Chondrocyte (in vitro differentiated cells): ENCODE measurements at places on chromosomes 2 and 18. TPM values are rescaled to one million over a fixed set of nuclear protein-coding genes. Genes with fewer than 3 reads are reported as not detected.

DNA sequence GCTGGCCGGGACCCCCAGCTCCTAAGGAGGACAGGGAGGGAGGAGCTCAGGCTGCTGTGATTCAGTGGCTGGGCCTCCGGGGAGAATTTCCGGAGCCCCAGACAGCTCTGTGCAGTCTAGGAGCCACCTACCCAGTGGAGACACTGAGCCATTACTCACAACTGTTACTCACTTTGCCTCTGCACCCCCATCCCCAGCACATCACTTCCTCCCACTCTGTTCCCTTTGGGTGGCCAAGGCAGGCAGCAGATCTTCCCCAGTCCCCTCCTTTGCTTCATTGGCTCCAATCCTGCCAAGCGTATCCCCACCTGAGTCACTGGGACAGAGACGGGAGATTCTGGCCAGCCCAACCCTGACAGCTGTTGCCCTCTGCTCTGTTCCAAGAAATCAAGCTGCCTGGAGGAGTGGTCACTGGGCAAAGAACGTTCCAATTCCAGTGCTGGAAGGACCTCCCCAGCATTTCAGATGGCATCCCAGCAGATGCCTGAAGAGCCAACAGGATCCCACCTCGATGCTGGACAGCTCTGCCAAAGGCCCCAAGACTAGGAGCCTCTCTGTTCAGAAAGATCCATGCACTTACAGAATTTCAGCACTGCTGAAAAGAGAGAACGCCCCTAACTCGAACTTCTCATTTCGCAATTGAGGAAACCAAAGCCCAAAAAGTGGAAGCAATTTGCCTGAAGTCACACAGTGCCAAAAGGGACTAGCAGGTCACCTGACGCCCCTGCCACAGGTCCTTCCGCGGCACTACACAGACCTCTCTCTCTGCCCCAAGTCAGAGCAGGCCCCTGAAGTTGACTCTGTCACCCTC, 68.3 kb downstream of the TNS1 start:
- peaks cover 2% of the 10 kb centered on the region for H3K36me3 ChIP-seq
- H3K27me3 ChIP-seq: no peaks in the 10 kb centered on the region
- H3K4me1 ChIP-seq: peaks cover 98% of the 10 kb centered on the region
- H3K27ac ChIP-seq: peak overlapping the region; percentile 95

DNA sequence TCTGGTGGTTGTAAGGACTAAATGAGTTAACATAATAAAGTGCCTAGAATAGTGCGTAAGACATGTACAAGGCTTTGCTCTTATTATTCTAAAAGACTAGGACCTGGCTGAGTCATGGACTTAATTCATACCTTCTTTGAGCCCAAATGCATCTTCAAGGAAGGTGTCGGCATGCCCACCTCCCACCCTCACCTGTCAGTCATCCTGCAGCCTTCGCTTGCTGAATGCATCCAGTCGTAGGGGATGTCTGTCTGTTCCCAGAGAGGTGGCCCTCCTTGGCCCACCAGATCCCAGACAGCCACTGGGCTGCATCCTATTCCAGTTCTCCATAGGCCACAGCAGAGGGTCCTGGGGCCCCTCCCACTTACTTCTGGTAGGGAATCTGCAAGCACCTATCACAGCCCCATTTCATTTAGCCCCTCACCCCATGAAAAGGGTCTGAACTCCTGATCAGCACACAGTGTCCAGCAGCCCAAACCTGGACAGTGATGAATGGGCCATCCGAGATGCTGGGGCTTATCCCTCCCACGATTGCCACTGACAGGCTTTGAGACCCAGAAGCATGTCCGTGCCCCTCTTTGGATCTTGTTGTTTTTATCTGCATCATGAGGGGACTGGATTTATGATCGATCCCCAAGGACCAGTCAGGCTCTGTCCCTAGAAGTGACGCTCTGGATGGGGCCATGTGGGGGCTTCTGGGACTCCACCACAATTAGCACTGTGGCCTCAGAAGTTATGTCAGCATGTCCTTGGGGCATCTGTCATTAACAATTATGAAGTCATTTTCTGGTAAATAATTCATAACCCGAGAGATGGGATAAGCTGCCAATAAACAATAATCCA, 101.1 kb downstream of the KLHL29 start:
- DNase-seq: peak; percentile 66
- H3K27ac ChIP-seq: no peak overlapping the region
- peaks cover 13% of the 10 kb centered on the region for H3K4me1 ChIP-seq
- no peak overlapping the region for H3K4me3 ChIP-seq
- H3K36me3 ChIP-seq: no peaks in the 10 kb centered on the region
- peaks cover 10% of the 10 kb centered on the region for H3K27me3 ChIP-seq

DNA sequence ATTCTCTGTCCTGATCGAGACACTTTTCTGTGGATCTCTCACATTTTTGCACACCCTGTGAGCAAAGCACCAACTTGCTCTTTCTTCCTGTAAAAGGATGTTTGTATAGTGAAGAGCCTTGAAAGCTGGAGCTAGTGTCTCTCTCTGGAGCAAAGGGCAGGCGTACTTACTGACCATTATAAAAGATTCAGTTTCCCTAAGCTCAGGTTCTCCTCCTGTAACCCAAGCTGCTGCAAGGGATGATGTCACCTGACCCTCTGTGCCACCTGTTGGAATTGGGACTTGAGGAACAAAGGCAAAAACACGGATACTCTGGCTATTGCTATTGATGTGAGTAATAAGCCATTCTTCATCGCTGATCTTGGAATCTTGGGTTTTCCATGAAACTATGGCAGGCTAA, 52.6 kb upstream of the NEMP2 start:
- peaks cover 26% of the 10 kb centered on the region for H3K4me1 ChIP-seq
- DNase-seq: no peak
- no peaks in the 10 kb centered on the region for H3K27me3 ChIP-seq
- H3K27ac ChIP-seq: no peak overlapping the region
- no peaks in the 10 kb centered on the region for H3K36me3 ChIP-seq

DNA sequence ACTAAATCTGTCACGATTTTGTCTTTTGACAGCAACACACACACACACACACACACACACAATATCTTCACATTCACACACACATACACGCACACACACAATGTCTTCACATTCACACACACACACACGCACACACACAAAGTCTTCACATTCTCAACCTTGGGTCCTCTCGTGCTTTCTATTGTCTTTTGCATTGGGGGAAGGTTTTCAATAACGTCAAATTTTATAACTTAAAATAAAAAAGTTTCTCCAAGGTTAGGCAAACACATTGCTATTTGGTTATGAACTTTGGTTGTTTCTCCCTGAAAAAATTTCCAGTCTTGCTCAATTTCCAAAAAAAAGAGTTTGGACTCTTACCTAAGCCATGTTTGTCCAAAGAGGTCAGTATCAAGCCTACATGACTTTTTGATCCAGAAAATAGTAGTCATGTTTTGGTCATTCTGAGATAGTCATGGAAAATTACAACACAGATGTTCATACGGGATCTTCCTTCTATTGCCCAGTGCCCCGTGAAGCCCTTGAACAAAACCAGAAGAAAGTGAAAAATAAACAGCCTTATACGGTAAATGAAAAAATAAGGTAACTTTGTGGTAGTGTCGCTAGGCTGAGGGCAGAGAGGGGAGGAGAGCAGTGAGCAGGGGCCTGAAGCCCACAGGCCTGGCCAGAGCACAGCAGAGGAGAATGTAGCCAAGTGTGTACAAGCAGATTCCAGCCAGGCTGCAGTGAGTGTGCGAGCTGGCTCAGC, 542.8 kb upstream of the ID2 start:
- no peaks in the 10 kb centered on the region for H3K27me3 ChIP-seq
- H3K36me3 ChIP-seq: no peaks in the 10 kb centered on the region
- no peak overlapping the region for H3K27ac ChIP-seq

- H3K36me3 ChIP-seq: no peaks in the 10 kb centered on the region
- H3K4me1 ChIP-seq: peaks cover 15% of the 10 kb centered on the region
- H3K27ac ChIP-seq: no peak overlapping the region
Measured at GRCh38 chr18:76495435-76496193, 572 bp upstream of the ZNF516 start.

- H3K36me3 ChIP-seq: peaks cover 12% of the 10 kb centered on the region
- no peak overlapping the region for H3K27ac ChIP-seq
- H3K27me3 ChIP-seq: no peaks in the 10 kb centered on the region
- no peak overlapping the region for H3K4me3 ChIP-seq
Measured at GRCh38 chr2:232761301-232761907, 15.0 kb downstream of the KCNJ13 start.

DNA sequence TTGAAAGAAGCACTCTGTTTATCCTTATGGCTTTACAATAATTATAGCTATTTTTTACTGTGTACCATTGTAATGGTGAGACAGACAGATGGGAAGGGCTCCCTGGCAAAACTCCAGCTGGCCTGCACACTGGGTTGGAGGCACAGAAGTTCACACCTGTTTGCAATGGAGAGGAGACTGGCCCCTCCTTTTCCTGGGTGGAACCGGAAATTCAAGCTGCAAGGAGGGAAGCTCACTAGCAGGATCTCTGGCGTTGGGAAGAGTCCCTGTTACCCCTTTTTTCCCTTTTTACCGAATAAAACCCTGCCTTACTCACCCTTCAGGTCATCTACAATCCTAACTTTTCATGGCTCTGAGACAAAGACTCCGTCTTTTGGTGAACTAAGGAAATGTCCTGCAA, 100.3 kb upstream of the TFPI start:
- no peak overlapping the region for H3K27ac ChIP-seq
- H3K27me3 ChIP-seq: no peaks in the 10 kb centered on the region
- no peaks in the 10 kb centered on the region for H3K36me3 ChIP-seq
- no peaks in the 10 kb centered on the region for H3K4me1 ChIP-seq
- DNase-seq: no peak
- H3K4me3 ChIP-seq: no peak overlapping the region

DNA sequence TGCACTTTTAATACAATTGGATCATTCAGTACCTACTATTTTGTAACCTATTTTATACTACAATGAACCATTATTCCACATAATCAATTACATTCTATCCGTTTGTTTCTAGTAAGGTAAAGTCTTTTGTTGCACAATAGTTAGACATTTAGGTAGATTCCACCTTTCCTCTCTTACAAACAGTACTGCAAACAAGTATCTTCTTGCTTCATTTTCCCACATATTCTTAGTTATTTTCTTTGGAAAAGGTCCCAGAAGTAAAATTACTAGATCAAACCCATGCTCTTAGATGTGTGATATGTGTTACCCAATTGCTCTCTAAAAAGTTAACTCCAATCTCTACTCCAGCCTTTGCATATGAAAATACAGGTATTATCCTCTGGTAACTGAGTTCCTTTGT, 49.6 kb downstream of the SPIRE1 start:
- H3K27ac ChIP-seq: peak overlapping the region; percentile 98
- peak overlapping the region; percentile 24 for H3K4me3 ChIP-seq
- DNase-seq: no peak
- no peaks in the 10 kb centered on the region for H3K27me3 ChIP-seq

DNA sequence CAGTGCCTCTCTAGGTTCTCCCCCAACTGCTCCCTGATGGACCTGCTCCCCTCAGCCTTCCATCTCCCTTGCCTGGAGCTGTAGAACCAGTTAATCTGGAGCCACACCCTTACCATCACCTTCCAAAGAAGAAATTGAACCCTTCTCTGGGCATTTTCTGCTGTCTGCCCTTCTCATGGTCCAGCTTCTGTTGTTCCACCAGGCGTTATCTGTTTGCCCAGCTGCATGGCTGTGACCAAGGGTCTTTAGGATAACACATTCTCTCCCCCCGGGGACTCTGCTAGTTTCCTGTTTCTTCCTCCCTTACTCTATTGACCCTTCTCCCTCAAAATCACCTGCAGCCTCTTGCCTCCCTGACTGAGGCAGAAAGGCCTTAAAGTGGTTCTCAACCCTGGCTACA, 3.2 kb upstream of the ANKRD53 start:
- peaks cover 2% of the 10 kb centered on the region for H3K36me3 ChIP-seq
- H3K4me3 ChIP-seq: no peak overlapping the region
- DNase-seq: no peak
- H3K27ac ChIP-seq: no peak overlapping the region

GRCh38 chr2:108076527-108076926, 90.2 kb downstream of the SLC5A7 start:
- peaks cover 36% of the 10 kb centered on the region for H3K27me3 ChIP-seq
- no peaks in the 10 kb centered on the region for H3K36me3 ChIP-seq
- DNase-seq: no peak
- H3K4me1 ChIP-seq: no peaks in the 10 kb centered on the region
- no peak overlapping the region for H3K27ac ChIP-seq
- no peak overlapping the region for H3K4me3 ChIP-seq

GRCh38 chr2:165469417-165469816, at the start of gene CSRNP3:
Gene CSRNP3 (plus strand): TSS chr2:165469698. CDS start chr2:165595066, 125,368 bp downstream.
- H3K27me3 ChIP-seq: no peaks in the 10 kb centered on the region
- DNase-seq: no peak
- H3K4me1 ChIP-seq: peaks cover 21% of the 10 kb centered on the region

GRCh38 chr2:205352094-205352493, 330.2 kb upstream of the NRP2 start:
- DNase-seq: no peak
- no peaks in the 10 kb centered on the region for H3K27me3 ChIP-seq
- peaks cover 3% of the 10 kb centered on the region for H3K36me3 ChIP-seq
- peaks cover 19% of the 10 kb centered on the region for H3K4me1 ChIP-seq
- no peak overlapping the region for H3K4me3 ChIP-seq

DNA sequence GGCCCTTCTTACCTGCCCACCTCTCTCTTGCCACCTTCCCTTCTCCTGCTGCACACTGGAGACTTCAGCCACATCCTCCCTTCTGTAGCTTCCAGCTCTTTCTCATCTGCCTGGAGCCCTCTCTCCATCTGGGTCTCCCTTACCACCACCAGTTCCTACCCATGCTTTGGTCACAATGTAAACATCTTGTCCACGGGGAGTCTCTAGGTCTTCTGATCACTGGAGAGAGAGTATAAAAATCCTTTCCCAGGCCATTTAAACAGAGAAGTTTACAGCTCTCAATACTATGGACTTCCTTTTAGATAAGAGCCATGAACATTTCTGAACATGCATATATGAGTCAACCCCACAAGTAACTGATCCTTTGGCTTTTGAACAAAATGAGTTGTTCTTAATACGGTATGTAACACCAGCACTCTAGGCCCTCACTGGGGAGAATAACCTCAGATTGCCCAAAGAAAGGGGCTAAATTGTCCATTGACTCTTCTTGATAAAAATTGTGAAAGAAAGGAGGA, 5.8 kb downstream of the ARHGAP25 start:
- H3K4me3 ChIP-seq: no peak overlapping the region
- DNase-seq: no peak
- H3K27me3 ChIP-seq: no peaks in the 10 kb centered on the region
- H3K4me1 ChIP-seq: no peaks in the 10 kb centered on the region

GRCh38 chr2:25123682-25124081, 44.7 kb downstream of the POMC start:
- peaks cover 3% of the 10 kb centered on the region for H3K36me3 ChIP-seq
- H3K4me1 ChIP-seq: no peaks in the 10 kb centered on the region

- H3K36me3 ChIP-seq: no peaks in the 10 kb centered on the region
- no peak overlapping the region for H3K4me3 ChIP-seq
- no peak for DNase-seq
- H3K4me1 ChIP-seq: no peaks in the 10 kb centered on the region
- no peak overlapping the region for H3K27ac ChIP-seq
Measured at GRCh38 chr2:195044801-195045200, 612.2 kb upstream of the SLC39A10 start.

Gene OR6B2
- not detected in 3 replicates for total RNA-seq

Gene GPR45
- not detected in 3 replicates for total RNA-seq

Gene CXCR1
- not detected in 3 replicates for total RNA-seq

Gene EML6
- 0.97 to 2.3 TPM (median 1.1 TPM) in 3 replicates for total RNA-seq

Gene BCL11A
- 11.1 to 15.4 TPM (median 13.4 TPM) in 3 replicates for total RNA-seq

Gene CD8B2
- not detected in 3 replicates for total RNA-seq

Gene MARS2
- total RNA-seq: 2.9 to 4.0 TPM (median 3.1 TPM) in 3 replicates

Gene FAP
- total RNA-seq: 163 to 205 TPM (median 171 TPM) in 3 replicates

Gene THADA
- 23.6 to 68.0 TPM (median 28.4 TPM) in 3 replicates for total RNA-seq

Gene CIB4
- not detected in 3 replicates for total RNA-seq

Gene LYPD1
- 4.1 to 5.0 TPM in 2 of 3 replicates, not detected in the other for total RNA-seq

Gene UGT1A4
- not detected in 3 replicates for total RNA-seq
